IPS DF 6.9 (cell line): ENCODE measurements at places on chromosomes 11 and 22.

GRCh38 chr11:113059548-113059947 lies 98.3 kb downstream of the NCAM1 start:
- no peaks in the 10 kb centered on the region for H3K4me1 ChIP-seq
- H3K27ac ChIP-seq = no peak overlapping the region
- DNase-seq = no peak
- H3K4me3 ChIP-seq = no peak overlapping the region

DNA sequence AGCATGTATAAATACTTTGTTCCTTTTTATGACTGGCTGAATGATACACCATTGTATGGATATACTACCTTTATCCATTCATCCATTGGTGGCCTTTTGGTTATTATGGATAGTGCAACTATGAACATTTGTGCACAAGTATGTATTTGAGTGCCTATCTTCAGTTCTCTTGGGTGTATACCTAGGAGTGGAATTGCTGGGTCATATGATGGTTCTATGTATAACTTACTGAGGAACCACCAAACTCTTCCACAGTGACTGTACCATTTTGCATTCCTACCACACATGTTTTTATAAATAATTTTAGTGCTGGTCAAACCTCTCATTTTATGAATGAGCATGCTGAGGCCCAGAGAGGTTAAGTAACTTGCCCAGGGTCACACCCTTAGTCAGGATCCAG lies 3.8 kb upstream of the PATZ1 start:
- no peak overlapping the region for H3K27ac ChIP-seq
- H3K36me3 ChIP-seq = no peaks in the 10 kb centered on the region
- H3K4me1 ChIP-seq = no peaks in the 10 kb centered on the region
- H3K27me3 ChIP-seq = no peaks in the 10 kb centered on the region

DNA sequence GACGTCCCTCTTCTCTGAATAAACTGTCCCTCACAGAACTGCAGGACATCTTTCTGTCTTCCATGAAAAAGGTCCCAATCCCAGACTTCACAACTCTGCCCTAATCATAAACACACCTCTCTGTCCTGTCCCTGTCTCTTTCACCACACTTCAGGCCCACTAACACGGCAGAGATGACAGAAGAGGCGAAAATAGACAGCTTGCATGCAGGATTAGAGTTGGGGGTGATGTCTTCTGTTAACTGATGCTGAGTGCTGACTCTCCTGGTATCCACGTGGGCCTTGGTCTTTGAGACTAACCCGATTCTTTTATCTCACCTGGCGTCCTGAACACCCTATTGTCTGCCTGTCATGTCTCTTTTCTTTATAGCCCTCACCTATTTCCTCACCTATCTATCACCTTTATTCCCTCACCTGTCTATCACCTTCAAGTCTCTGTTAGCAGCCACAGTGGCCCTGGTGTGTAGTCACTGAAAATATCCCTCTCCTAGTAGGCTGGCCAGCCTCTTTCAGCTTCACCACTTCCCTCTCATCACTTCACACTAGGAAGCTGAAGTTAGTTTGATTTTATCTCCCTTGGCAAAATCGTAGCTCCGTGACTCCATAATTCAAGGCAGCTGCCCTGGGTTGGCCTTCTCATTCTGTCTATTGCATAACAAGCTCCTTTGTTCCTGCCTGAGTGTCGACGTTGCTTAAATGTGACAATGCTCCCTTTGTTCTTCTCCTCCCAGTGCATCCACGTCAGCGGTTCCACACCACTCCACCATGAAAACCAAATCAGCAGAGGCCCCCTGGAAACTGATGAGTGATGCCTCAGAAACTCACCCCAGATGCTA lies 30.6 kb upstream of the DRD2 start:
- no peak overlapping the region for H3K27ac ChIP-seq
- H3K4me1 ChIP-seq = no peaks in the 10 kb centered on the region
- no peaks in the 10 kb centered on the region for H3K36me3 ChIP-seq
- H3K27me3 ChIP-seq = no peaks in the 10 kb centered on the region
- no peak for DNase-seq
- H3K4me3 ChIP-seq = no peak overlapping the region

DNA sequence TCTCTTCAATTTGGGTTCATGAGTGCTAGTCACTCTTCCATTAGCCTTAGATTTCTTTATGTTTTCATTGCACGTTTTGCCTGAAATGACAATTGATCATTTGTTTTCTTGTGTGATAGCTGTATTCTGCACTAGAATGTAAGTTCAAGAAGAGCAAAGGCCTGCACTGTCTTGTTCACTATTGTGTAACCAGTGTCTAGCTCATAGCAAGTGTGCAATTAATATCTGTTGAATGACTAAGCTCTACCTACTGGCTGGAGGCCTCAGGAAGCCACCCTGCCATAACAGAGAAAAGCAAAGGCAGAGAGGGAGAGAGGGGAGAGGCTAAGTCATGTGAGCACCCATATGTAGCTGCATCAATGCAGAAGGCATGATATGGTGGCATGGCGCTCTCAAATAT lies 292.8 kb upstream of the SYN3 start:
- no peak overlapping the region for H3K27ac ChIP-seq
- DNase-seq = no peak
- no peaks in the 10 kb centered on the region for H3K36me3 ChIP-seq
- no peaks in the 10 kb centered on the region for H3K27me3 ChIP-seq
- H3K4me1 ChIP-seq = no peaks in the 10 kb centered on the region

GRCh38 chr11:80414181-80415165 lies 973.6 kb upstream of the TENM4 start:
- no peak for DNase-seq
- no peak overlapping the region for H3K4me3 ChIP-seq
